ENCODE measurements at places on chromosomes 11 and 22. TPM values are rescaled to one million over a fixed set of nuclear protein-coding genes. Genes with fewer than 3 reads are reported as not detected.

The OR8D1 gene
- total RNA-seq: not detected

The MS4A13 gene
- not detected for total RNA-seq

The PRRG4 gene
- 0.51 TPM for total RNA-seq

The CLTCL1 gene
- total RNA-seq: 4.9 TPM

The ACRV1 gene
- not detected for total RNA-seq

The UBQLNL gene
- total RNA-seq: not detected

The PLAAT5 gene
- total RNA-seq: not detected

The ANKK1 gene
- total RNA-seq: not detected

The MS4A12 gene
- total RNA-seq: not detected

The TRIM48 gene
- total RNA-seq: 0.43 TPM

The C1QTNF5 gene
- 1.0 TPM for total RNA-seq

DNA sequence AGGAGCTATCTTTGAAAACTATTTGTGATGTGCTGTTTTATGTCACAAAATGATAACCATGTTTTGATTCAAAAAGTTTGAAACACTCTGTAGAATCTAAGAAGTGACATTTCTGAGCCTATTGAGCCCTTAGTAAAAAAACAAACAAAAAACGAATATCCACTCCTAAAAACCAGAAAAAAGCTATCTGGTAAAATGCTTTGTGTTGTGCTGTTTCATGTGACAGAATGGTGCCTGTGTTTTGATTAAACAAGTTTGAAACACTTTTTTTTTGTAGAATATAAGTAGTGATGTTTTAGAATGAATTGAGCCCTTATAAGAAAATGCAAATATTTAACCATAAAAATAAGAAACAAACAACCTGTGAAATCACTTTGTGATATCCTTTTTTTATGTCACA lies 105.2 kb upstream of the VPREB1 start:
- no peak for DNase-seq

DNA sequence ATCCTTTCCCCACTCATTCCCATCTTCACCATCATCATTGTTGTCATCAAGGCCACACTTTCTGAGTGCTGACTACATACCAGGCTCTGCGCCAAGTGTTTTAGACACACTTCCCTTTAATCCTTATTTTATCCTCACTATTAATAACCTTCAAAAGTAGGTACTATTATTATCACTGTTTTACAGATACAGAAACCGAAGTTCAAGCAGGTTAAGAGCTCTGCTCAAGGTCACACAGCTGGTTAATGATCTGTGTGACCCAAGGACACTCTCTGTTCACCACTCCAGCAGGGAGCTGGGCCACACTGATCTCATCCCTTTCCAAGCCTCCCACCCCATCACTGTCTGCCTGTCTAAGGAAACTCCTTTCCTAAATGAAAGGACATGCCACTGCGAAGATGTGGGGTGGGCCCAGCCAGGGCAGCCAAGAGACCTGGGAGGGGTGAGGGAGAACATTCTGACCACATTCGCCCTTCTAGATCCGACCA lies 17.2 kb upstream of the TSKU start:
- no peak for DNase-seq

DNA sequence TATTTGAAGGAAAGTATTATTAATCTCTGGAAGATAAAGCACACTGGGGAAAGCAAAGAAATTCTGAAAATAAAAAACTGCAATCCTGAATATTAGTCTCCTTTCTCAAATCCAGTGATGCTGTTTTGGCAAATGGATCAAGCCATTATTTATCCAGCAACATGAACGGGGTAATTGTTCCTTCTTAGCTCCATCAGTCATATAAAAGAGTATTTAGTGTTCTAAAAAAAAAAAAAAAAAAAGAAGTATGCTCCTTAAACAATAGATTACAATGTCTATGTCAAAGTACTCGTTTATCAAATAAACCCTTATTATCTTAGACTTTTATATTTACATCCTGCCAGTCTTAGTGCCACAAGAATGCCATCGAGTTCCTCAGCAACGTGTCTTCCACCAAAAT lies 1.3 kb downstream of the RDX start:
- DNase-seq: no peak

- peak; percentile 68 for DNase-seq
These were observed 17.8 kb downstream of the LIF start for GRCh38 chr22:30228509-30229359.

- peak; percentile 56 for DNase-seq
These were observed 28.0 kb downstream of the MOB2 start for GRCh38 chr11:1458340-1459218.

DNA sequence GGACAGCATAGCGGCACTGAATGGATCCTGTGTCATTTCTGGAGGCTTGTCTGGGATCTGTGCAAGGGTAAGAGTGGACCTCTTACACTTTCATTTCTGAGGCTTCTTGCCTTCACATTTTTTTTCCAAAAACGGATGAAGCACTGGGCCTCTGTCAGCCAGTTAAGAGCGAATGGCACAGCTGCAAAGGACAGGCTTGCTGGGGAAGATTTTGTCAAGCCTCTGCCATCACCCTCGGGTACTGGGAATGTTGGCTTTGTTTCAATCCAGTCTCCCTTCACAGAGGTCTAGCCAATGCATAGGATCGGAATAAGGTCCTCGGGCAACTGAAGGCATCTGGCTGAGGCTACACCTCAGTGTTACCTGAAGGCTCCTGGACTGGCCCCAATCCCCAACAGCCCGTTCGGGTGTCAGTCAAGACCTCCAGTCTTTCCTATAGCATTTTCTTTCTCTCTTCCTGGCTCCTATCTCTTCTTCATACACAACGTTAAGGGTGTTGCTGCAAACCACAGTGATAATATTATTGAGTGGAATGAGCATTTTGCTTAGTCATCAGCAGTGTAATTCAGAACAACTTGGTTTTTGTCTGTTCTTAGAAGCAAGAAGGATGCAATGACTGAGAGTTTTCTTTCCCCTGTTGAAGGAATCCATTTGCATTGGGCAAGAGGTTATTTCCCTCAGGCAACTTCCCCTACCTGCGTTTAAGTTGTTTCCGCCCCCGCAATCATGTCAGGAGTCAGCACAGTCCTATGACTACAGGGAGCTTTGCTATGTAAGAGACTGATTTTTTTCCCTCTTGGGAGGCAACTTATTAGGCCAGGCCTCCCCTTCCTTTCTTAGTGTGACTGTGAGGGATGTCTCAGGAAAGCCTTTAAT lies 22.8 kb downstream of the NPAT start:
- no peak for DNase-seq

DNA sequence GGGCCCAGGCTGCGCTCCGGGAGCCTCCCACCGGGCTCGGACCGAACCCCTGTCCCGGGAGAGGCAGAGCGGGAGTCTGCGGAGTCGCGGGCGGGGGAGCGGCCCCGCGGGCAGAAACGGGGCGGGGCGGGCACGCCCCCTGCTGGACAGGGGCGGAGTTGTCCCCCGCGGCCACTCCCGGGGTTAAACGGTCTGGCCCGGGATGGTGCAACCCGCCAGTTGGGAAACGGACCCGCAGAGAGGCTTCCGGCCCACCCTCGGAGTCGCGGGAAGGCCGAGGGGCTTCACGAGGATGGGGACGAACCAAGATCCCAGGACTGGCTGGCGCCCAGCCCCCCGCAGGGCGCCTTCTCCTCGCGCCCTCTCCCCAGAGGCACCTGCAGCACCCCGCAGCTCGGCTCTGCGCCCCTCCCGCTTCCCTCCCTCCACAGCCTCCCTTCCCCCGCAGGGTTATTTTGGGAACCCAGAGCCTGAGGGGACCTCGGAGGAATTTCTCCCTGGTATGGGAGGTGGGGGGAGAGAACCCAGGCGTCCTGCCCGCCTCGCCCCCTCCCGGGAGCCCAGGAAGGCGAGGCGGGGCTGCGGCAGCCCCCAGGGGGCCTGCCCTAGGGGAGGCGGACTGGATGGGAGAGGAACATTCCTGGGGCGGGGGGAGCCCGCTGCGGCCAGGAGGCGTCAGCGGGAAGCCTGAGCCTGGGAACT lies 902 bp downstream of the RASGRP2 start:
- DNase-seq: peak; percentile 23

DNA sequence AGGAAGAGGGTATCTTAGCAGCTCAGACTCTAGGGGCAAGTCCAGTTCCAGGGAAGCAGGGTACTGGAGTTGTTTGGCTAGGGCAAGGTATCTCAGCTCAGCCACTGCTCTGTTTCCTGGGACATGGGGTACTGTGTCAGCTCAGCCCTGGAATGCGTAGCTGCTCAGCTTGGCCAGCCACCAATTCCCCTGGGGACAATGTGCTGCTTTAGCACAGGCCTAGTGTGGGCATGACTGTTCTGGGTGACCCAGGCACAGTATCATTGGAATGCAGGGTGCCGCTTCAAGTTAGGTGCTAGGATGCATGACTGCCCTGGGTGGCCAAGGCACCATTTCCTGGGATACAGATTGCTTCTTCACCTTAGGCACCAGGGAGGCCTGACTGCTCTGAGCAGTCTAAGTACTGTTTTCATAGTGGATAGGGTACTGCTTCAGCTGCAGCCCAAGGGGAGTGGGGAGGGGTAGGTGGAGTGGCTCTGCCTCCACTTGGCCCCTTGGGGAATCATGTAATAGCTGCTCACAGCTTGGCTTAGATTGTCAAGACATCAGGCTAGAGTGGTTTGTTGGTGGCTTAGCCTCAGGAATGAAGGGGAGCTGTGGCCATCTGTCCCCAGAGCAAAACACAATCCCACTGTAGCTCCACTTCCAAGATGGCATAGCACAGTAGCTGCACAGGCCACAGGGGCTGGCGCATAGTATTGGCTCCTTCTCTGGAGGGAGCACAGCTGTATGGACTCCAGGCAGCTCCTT lies 36.0 kb downstream of the MADD start:
- DNase-seq: no peak

- DNase-seq: no peak
These were observed 941 bp downstream of the CLCF1 start for GRCh38 chr11:67372321-67372992.

DNA sequence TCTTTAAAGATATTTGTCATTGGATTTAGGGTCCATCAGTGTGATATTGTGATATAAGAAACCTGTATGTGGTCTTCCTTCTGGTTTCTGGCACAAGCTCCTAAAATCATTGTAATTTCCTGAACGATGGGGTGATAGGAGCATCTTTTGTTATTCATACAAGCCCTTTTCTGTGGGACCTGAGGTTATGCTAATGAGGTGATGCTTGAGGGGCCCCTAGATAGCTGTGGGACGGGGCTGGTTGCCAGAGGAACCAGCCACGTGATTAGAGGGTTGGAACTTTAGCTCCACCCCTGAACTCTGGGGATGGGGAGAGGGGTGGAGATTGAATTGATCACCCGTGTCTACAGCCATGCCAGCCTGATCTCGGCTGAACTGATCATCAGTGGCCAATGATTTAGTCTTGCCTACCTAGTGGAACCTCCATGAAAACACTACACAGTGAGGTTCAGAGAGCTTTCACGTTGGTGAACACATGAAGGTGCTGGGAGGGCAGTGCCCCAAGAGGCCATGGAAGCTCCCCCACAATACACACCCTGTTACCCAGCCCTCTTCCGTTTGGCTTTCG lies 62.8 kb downstream of the BCR start:
- DNase-seq: no peak

GRCh38 chr11:9601037-9601875 lies 27.8 kb downstream of the WEE1 start:
- DNase-seq: no peak

DNA sequence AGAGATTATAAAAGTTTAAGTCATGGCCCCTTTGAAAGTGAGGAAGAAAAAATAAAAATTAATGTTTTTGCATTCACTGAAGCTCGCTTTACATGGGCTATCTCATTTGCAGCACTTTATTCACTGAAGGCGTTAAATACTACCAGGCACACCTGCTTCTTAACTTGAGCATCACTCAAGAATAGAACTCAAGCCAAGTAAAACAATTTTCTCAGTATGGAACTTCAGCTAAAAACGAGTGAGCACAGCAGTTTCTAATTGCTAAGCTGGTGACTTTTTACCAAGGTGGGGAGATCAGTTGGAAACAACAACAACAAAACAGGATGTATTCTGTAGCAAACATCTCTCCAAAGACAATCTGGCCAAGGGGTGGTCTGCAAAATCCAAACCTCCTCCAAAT lies 405.6 kb downstream of the RAB38 start:
- DNase-seq: no peak

DNA sequence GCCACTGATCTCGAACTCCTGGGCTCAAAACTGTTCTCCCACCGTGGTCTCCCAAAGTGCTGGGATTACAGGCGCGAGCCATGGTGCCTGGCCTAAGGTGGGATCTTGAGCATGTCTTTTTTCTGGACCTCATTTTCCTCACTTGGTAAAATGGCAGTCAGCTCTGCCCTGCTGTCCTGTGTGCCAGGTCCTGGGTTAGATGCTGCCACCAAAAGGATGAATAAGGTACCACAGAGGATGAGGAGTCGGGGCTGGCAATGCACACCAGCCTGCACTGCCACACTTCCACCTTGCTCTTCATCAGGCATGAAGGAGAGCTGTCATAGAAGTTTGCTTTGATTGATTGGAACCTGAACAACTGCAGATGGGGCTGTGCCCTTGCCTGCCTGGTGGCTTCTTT lies 32.3 kb downstream of the ACO2 start:
- DNase-seq: peak; percentile 57

- DNase-seq: peak; percentile 81
These were observed at the start of gene SYT9 for GRCh38 chr11:7251836-7252682. Gene SYT9, plus strand, starts transcription at chr11:7251904. Its CDS starts 283 bp downstream, at chr11:7252187.

DNA sequence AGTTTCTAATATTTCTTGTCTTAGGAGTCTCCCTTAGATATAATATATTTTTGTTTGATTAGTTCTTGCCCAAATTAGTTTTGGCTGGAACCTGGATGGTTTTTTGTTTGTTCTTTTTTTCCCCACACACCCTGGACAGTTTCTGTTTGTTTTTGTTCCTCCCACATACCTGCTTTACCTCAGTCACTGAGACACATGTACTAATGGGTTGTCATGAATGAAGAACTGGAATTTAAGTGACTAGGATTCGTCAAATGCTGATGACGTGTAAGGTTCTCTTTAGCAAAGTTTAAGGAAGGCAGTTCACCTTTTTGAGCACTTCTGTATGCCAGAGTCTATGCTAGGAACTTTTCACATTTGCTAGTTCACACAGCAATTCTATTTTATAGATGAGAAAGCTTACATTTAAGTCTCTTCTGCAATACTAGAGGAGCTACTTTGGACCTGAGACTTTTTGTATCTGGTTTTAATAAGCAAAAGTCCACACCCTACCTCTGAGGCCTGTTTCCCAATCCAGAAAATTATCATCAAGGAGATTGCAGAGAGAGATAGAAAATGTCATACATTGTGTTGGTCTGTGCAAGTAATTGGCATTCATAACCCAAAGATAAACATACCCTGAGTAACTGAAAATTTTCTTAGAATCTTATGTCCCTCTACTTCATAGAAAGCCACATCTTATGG lies 86.7 kb upstream of the RAB1B start:
- DNase-seq: no peak

DNA sequence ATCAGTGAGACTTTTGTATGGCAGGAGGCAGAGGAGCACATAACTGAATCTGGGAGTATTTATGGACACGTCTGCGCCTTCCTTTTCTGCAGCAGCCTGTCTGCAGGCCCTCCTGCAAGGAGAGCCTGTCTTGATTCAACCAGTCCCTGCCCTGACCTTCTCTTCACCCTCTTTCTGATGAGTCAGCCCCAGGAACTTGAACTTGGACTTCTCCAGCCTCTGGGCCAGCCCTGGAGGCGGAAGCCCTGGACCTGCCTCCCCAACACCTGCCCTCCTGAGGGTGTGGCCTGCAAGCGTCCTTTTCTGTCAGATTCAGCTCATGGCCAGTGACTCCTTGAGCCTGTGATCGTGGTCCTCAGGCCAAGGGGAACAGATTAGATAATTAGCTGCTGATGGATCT lies 20.0 kb downstream of the DAGLA start:
- DNase-seq: no peak

Data from G401 (cell line).